Activated CD4-positive, alpha-beta T cell treated with anti-CD3 and anti-CD28 coated beads, Interleukin-2, amount 10 ng/mL, durations not matched to agents 24 days and 14 days (primary cell): ENCODE measurements at places on chromosomes 13 and 19.
A peak's percentile ranks its signal among the peaks of the same experiment; 100 is the strongest.

DNA sequence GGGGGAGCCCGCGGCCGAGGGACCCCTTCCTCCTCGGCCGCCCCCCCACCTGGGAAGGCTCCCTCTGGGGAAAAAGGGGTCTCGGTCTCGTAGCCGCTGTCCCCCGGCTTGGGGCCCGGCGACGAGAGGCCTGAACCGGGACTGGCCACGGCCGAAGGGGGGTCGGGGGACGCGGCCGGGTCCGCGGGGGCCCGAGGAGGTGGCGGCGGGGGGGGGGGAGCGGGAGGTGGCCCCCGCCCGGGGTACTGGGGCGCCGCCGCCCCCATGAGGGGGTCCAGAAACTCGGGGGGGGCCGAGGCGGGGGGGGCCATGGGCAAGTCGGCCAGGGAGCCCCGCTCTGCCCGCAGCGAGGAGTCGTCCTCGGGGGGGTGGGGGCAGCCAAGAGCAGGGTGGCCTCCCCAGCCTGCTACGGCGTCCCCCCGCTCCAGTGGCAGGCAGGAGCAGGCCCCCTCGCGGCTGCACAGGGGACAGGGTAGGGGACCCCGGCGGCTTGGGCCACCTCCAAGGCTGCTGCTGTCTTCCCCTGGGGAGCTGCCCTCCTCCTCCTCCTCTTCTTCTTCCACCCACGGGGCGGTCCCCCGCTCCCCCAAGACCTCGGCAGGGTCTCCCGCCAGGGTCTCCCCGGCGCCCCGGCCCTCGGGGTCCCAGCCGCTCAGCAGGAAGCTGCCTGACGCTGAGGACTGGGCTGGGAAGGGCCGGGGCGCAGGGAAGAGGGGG is 12.9 kb downstream of the LMTK3 start:
- DNase-seq: no peak

DNA sequence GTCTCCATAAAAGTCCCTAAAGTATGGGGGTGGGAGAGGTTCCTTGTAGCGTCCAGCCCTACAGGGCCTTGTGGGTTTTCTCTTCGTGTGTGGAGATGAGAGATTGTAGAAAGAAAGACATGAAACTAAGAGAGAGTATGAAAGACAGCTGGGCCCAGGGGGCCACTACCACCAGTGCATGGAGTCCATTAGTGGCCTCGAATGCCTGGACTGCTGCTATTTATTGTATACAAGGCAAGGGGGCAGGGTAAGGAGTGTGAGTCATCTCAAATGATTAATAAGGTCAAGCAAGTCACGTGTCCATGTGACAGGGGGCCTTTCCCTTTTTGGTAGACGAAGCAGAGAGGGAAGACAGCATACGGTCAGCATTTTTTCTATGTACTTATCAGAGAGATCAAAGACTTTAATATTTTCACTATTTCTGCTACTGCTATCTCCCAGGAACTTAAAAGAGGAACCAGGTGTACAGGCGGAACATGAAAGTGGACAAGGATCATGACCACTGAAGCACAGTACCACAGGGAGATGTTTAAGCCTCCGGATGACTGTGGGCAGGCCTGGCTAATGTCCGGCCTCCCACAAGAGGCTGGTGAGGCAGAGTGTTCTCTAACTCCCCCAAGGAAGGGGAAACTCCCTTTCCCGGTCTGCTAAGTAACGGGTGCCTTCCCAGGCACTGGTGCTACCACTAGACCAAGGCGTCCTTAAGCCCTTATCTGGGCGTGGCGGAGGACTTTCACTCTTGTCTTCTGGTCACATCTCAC is 25.5 kb downstream of the FGF21 start:
- DNase-seq: no peak

- no peak for DNase-seq
Measured at GRCh38 chr19:46911456-46911855, 50.7 kb downstream of the ARHGAP35 start.

- no peak for DNase-seq
Measured at GRCh38 chr19:21143854-21144253, 2.0 kb downstream of the ZNF431 start.

- DNase-seq: no peak
Measured at GRCh38 chr19:31574251-31574973, 225.2 kb upstream of the TSHZ3 start.

DNA sequence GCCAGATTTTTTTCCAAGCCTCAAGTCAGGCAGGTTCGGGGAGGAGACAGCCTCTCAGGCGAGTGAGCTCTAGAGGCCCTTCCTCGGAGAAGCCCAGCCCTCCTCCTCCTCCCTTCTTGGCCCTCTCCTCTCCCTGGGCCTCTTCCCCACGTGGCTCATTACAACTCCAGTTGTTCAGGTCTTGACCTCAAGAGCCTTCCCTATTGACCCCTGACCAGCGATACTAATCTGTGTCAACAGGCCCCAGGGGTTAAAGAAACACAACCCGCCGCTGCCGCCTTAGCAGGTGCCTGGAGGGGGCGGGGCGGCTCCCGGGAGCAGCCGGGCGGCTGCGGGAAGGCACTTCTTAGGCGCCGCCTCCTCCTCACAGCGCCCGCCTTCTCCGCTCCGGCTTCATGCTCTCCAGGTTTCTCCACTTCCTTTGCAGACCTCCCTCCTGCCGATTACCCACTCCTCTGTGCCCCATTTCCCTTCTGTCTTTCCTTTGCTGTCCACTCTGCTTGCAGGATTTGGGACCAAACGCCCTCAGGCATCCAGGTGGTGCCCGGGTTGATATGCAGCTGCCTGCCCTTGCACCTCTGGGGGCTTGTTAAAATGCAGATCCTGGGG is 51.0 kb downstream of the LYL1 start:
- DNase-seq: peak; percentile 76

DNA sequence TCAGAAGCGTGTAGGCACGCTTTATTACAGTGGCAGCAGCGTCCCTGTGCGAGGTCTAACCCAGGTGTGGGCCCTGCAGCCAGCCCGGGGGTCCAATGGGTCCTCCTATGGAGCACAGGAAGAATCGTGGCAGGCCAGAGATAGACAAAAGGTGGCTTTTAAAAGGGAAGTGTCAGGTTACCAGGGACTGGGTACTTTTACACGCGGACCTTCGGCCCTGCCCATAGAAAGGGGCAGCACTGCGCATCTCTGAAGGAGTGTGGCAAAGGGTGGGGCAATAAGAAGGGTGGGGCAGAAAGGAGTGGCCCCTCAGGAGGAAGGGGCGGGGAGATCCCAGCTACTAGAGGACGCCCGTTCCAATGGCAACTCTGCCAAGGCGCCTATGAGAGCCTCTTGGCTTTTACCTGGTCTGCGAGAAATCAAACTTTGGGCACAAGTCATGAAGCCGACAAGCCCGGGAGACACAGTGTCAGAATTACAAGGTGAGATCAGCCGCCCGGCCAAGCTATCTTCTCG is 1419.8 kb downstream of the UQCRFS1 start:
- peak; percentile 92 for DNase-seq

- DNase-seq: peak; percentile 87
Measured at GRCh38 chr19:6108721-6109633, 1.3 kb downstream of the RFX2 start.

GRCh38 chr13:74066937-74067336 is 67.3 kb downstream of the KLF12 start:
- DNase-seq: no peak

DNA sequence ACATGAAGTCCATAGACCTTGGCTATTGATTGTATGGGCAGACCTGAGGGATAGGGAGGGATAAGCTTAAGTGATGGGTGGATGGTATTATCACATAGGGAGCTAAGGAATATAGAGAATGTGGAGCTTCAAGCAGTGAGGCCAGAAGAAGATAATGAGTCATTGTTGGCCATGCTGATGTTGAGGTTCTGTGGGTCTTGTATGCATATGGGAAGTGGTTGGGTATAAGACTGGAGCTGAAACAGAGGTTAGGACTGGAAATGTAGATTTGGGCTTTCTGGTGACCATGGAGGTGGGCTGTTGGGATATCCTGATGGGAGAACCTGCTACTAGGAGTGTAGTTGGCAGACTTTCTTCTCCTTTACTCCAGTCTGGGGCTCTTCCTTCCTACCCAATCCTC is 73.7 kb upstream of the TSC22D1 start:
- no peak for DNase-seq

DNA sequence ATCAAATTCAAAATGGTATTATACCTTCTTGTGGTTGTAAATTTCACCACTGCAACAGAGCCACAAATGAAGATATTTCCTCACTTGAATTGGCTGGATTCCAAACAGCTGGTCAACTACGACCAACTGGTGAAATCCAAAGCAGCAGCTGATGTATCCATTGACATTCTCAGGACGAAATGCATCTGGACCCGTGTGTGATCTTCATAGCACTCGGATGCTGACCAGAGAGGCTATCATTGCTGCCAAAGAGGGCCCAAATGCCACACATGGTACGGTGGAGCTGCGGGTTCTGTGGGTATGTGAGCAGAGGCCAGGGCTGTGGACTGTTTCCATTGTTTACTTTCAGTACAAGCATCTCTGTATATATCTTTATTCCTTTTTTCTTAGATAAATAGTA is 25.6 kb upstream of the PCCA start:
- no peak for DNase-seq

GRCh38 chr19:4636151-4636717 is 3.1 kb upstream of the TNFAIP8L1 start:
- DNase-seq: peak; percentile 95

DNA sequence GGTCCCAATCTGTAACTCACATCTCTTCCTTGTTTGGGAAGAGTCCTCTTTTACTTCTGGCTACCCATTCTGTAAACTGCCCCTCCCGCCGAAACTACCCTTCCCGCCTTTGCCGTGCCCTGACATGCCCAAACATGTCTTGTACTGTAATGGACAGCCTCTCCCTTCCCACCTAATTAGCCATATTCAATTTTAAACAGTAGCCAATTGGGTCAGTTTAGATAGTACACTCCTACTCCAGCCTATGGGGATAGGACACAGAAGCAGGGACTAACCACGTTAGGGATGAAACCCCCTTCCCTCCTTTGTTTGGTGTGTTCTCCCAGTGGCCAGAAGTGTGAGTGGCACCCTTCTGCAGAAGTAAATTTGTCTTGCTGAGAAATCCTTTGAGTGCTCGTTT is 34.2 kb downstream of the SACS start:
- no peak for DNase-seq
